ENCODE measurements at places on chromosomes 11 and 22.

- peak; percentile 51 for DNase-seq
Measured at GRCh38 chr11:76799066-76799804, 16.1 kb downstream of the TSKU start.

GRCh38 chr11:8531312-8531711 lies 62.7 kb downstream of the STK33 start:
- DNase-seq, result no peak

GRCh38 chr11:92766698-92767097 lies 202.8 kb upstream of the MTNR1B start:
- DNase-seq, result no peak

DNA sequence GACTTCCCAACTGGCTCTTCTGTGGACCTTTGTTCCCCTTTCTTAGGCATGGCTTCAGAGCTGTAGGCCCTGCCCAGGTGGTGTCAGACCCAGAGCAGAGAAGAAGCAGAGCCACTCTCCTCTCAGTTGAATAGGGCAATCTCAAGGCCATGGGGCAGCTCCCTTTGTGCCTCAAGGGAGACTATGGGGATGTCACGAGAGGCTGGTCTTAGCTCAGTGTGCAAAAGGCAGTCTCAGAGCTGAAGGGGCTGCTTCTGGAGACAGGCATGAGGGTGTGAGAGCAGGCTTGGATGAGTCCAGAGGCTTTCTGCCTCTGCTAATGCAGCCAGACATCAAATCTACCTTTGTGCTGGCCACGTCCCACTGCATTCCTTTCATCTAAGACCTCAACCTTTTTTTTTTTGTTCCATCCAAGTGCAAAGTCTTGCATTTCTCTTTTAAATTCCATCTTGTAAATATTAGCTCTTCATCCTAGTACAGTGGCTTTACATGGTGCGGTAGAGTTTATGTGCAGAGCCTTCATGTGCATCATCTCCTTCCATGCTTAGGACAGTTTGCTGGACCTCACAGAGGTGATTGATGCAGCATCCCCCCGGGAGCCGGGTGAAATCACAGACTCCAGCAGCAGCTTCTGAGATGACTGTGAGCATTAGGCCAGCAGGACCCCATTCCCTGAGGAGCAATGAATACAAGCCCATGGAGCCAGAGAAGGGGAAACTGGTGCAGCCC lies 34.2 kb upstream of the FCHSD2 start:
- DNase-seq, result no peak

GRCh38 chr22:28978158-28978557 lies 83.5 kb downstream of the C22orf31 start:
- DNase-seq, result no peak

DNA sequence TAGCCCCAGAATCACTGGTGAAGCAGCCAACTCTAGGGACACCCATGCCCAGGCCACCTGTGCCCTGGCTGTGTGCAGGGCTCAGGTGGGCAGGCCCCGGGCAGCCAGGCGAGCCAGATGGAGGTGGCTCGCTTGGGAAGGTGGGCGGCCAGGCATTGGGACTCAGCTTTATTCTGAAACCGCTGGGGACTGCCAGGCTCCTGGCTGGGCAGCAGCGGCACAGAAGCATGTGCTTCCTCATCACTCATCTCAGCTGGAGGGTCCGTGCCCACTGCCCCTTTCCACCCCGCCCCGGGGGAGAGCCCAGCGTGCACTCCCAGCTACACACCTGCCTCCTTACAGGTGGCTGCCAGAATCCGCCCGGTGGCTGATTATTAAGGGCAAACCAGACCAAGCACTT lies 27.1 kb upstream of the SLC22A12 start:
- DNase-seq, result no peak
